ENCODE measurements at places on chromosomes 4 and X.

GRCh38 chrX:98506907-98507306 lies 1623.2 kb downstream of the RPA4 start:
- DNase-seq: no peak

DNA sequence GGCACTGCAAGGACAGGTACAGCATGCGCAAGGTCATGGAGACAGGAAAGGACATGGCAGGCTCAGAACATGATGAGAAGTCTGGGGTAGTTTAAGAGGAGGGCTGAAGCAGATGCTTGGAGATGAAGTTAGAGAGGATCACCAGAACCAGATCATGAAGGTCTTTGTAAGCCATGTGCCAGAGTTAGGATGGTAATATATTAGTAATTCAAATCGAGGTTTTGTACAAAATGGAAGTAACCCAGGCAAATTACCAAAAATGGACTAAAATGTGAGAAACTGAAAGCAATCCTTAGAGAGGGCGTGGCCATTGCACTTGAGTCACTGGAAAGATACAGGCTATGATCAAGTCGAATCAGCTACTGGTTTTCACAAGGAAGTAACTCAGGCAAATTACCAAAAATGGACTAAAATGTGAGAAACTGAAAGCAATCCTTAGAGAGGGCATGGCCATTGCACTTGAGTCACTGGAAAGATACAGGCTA lies 13.5 kb downstream of the RXFP1 start:
- DNase-seq: peak; percentile 15

GRCh38 chrX:40176351-40177116 lies 78.8 kb upstream of the BCOR start:
- peak; percentile 71 for DNase-seq

DNA sequence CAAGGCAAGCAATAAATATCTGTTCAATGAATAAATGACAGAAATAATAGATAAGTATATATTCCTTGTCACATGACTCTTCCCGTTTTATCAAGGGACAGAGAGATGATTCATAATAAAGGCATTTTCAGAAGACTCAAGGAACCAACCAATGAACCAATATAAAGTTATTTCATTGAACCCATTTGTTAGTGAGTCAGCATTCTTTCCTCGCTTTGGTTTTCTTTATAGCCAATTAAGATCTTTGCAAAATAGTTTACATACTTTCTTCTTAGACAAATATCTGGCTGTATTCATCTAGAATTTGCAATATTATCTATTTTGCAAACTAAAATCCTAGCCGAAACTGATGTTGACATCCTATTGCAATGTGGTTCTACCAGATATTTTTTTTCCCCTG lies 269.4 kb downstream of the IL15 start:
- peak; percentile 54 for DNase-seq

DNA sequence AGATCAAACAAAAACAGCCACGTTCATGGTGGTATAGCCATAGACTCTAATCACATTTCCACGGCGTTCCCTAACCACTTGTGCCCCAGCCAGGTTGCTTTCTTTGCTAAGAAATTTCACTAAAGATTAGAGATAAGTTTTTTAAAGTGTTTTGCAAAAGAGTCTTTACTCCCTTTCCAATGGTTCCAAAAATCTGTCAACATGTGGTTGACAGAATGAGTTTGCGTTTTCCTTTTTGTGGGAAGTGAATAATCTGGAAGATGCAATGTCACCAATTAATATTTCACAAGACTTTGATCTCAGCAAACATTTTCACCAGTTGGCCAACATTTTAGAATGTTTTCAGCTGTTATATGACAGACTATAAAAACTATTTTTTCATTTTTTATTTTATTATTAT lies 35.3 kb downstream of the CXCL1 start:
- peak; percentile 58 for DNase-seq

DNA sequence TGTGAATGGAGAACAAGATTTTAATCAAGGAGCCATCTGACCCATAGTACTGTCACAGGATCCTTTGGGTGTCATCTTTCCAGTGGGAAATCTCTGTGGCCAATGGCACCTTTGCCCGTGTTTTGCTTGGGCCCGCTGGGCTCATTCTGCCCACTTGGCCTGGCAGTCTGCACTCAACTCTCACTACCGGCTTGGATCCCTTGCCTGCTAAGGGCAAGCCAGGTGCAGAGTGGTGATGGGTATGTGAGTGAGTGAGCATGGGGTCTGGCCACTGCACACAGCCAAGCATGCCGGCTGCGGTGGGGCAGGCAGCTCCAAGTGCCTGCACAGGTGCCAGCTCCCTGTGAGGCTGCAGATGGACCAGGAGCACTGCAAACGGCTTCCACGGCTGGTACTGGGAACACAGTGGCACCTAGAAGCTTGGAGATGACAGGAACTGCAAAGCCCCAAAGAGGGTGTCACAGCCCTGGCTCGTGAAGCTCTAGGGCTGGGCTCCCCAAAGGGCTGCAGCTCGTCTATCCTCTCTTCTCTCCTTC lies 454.5 kb downstream of the TMA16 start:
- DNase-seq: no peak

DNA sequence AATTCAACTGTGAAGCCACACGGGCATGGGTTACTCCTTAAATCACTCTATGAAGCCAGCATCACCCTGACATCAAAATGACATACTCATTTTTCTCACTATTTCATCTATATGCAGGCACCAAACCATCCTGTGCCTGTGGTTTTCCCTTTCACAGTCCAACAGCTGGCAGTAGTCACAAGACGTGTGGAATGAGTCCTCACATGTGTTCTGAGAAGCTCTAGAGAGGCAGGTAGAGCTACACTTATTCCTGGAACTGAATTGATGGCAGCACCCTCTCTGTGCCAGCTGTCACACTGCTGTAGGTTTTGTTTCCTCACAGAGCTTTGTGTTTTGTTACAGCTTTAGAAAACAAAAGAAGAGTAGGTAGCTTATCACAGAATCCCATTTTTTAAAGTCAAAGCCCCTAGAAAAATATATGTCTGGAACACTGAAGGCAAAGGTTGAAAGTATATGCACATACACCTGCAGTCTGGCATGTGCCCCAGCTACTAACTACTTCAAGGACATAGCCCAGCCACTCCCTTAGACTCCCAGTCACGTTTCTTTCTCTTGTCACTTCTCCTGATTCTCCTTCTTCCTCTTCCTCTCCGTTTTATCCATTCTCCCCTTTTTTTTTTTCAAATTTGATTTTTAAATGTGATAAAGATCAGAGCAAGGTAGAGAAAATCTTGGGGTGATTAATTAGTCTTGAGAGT lies 107.1 kb downstream of the ANXA10 start:
- DNase-seq: no peak

DNA sequence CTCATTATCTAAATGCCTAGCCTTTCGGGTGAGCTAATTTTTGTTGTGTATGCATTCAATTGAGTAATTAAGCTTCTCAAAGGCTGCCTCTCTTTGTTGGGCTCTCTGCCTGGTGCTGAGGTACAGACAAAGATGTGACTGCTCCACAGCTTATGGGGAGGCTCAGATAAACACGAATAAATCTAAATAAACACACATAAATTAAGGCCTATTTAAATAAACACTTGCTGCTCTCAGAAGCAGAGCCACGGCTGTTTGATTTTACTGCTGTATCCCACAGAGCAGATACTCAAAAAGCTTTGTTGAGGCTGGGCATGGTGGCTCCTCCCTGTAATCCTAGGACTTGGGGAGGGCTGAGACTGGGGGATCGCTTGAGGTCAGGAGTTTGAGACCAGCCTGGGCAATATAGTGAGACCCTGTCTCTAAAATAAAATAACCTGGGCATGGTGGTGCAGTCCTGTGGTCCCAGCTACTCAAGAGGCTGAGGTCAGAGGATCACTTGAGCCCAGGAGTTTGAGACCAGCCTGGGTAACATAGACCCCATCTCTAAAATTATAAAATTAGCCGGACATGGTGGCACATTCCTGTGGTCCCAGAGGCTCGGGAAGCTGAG lies 8.4 kb upstream of the CD99 start:
- DNase-seq: no peak

GRCh38 chr4:78953769-78954666 lies 14.8 kb upstream of the PAQR3 start:
- DNase-seq: no peak

DNA sequence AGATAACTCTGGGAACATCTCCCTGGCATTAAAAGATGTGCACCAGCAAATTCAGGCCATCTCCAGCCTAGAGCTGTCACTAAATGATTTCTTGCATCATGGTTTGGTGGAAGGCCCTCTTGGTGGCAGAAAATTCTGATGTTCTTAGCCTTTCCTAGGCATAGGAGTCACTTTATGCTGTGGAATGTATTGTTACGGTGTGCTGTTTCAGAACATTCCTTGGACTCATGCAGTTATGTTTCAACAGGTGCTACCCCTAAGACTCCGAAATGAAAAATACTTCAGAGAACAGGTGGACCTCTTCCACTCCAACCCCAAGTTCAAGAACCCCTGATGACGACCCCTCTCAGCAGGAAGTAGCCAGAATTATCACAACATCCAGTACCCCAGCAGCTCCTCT lies 20.3 kb upstream of the PAPSS1 start:
- no peak for DNase-seq

DNA sequence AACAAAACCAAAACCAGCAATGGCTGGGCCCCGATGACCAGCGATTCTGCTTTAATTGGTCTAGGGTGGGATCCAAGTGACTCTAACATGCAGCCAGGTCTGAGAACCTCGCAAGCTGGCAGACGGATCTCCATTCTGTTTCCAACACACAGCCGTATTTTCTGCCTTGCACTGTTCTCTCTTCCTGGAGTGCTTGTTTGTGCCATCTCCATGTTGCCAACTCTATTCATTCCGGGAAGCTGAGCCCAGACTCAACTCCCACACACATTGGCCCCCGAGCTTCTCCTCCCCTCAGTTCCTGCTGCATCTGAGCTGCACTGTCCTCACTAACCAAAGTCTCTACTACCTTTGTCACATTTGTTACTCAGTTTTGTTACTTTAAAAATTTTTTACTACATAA lies 35.6 kb downstream of the GEMIN8 start:
- DNase-seq: no peak

DNA sequence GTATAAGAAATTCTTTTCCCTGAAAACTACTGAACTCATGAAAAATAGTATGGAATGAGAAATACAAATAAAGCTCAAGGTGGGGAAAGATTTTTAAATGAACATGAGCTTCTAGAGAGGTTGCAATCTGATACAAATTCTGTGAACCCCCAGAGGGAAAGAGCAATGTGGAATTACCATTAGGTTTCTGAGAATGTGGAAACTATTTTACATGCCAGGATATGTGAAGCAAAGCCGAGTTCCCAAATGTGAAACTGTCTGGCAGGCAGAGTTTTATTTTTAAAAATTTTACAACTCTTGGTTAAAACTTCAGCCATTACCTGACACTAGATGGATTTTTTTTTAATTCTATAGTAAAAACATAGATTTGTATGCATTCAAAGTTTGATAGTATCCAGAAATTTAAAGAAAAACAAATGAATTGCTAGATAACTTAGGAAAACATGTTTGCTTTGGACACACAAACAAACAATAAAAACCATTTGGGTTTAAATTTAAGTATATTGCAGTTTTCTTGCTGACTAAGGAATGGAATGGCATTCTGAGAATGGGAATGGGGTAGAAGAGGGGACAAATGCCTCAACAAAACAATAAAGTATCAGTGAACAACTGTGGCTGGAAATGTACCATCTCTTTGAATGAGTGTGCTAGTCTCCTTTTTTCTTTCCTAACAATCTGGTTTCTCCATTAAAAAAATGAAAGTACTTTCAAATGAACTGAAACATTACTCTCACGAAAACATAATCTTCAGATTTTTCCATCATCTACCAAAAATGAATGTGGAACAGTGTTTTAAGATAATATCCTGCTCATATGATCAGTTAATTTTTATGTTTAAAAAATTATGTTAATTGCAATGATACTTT lies 99.6 kb downstream of the PCDH18 start:
- peak; percentile 36 for DNase-seq

- DNase-seq: peak; percentile 66
Measured at GRCh38 chr4:156774422-156774821, 197.2 kb downstream of the PDGFC start.

GRCh38 chrX:81120258-81120935 lies 81.3 kb downstream of the HMGN5 start:
- peak; percentile 2 for DNase-seq

DNA sequence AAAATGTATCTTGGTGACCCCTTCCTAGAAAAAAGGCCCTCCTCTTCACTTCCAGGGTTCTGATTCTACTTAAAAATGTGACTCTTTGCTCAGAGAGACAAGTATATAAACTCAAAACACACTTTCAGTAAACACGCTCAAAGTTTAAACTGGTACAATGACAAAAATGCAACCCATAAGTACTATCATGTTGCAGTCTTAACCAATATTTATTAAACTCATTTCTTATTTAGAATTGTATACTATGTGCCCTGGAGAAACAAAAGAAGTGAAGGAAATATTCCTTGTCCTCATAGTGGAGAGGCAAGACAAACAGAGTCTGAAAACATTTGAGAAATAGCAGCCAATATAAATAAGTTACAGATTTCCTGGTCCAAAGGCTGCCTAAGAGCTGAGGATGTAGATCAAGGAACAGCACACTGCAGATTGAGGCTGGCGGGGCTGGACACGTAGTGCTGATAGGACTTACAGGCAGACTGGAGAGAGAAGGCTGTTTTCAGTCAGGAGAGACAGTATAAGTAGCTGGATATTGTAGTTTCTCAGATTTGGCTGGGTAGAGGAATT lies 39.1 kb upstream of the ANXA3 start:
- DNase-seq: no peak

DNA sequence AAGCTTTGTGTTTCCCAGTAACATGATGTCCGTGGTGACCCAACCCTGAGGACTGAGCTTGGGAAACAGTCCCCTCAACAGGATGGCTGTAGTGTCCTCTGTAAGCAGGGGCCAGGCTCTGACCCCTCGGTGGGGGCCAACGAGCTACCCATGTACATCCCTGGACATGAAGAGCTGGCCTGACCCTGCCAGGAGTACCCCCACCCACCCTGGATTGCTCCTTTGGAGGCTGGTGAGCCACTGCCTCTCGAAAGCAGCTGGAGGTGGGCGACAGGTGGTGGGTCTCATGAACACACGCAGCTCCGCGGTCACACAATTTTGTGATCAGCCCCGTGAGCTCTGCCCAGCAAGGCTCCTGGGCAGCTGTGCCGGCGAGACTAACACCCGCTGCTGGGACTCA lies 33.5 kb downstream of the NSG1 start:
- no peak for DNase-seq

DNA sequence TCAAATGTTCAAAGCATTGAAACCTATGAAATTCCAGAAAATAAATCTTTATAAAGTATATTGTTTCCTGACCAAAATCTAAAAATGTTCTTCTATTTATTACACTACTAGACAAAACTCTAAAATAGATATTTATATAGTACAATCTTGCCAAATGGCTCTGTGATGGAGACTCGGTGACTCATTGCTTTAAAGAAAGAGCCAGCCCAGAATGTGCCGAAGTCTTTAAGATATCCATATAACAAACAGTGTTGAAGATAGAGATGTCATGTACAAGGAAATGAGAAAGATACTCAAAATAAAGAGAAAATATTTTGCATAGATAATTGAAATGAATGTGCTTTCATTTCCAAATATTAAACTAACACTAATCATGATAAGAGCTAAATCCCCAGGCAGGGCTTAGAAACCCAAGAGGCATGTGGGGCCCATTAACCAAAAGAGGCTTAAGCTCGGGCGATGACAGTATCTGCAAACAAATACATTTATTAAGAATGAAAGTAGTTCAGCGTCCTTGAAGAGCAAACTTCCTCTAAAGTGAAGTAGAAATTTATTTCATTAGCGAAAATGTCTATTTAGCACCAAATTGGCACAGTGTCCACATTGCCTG lies 102.1 kb upstream of the FAM9B start:
- no peak for DNase-seq

- DNase-seq: no peak
Measured at GRCh38 chr4:16731776-16732380, 166.6 kb downstream of the LDB2 start.

- no peak for DNase-seq
Measured at GRCh38 chr4:4472344-4472958, 69.4 kb downstream of the STX18 start.
